ENCODE measurements at places on chromosomes 7 and 10.

- no peak for DNase-seq
Observed at GRCh38 chr7:38775506-38776175, 133.3 kb downstream of the VPS41 start.

GRCh38 chr7:139131-139530 lies 53.2 kb upstream of the FAM20C start:
- DNase-seq: no peak

DNA sequence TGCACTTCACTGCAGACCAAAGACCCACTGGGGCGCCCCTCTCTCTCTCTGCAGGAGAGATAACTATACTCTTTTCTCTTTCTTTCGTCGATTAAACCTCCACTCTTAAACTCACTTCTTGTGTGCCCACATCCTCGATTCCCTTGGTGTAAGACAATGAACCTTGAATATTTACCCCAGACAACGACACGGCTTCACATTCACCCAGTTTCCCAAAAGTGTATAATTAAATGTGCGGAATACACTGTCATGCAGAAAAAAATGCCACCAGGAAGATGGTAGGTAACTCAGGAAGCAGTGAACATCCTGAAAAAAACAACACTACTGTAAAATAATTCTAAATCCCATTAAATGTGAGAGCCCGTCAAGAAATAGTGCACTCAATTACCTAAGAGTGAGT lies 882.2 kb downstream of the TYW1 start:
- no peak for DNase-seq

DNA sequence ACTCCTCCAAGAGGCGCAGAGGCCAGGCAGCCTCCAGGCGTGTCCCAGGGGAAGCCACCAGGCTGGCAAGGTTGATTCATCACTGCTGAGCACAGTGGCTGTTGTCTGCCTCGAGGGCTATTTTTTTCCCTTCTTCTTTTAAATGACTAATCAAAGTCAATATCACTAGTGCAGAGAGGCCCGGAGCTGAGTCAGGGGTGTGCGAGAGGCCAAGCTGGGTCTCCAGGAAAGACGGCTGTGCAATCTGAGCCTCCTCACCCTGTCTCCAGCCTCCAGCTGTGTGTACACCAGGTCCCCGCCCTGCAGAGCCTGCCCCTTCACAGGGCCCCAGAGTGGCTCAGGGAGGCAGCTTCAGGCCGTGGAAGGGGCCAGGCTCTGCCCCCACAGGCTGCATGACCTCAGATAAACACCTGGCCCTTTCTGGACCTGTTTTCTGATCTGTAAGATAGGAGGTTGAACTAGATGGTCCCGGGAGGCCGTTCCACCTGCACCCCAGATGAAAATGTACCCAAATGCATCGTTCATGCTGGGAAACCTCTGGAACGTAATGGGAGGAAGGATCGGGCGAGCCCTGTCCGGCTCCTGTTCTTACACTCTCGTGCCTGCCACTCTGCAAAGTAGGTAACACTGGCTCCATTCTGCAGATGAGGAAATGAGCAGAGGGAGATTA lies 3.7 kb downstream of the STX1A start:
- DNase-seq: no peak

DNA sequence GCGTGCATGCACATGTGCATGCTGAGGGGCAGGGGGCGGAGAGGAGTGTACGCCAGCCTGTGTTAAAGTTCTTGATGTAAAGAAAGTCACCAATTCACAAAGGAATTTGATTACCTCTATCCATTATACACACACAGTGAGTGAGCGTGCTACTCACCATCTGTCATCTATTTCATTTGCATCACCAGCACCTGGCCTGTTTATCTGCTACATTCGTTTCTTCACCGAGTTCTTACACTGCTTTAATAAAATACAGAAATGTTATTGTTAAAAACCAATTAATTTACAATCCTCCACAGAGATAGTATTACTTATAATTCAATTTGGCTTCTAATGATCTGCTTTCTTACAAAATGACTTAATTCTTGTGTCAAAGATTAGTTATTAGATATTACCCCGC lies 32.6 kb downstream of the NEUROD6 start:
- DNase-seq: no peak

- DNase-seq: no peak
Observed at GRCh38 chr10:102545997-102546396, 42.2 kb downstream of the SUFU start.

- DNase-seq: no peak
Observed at GRCh38 chr10:75240329-75241076, 4.7 kb upstream of the COMTD1 start.

DNA sequence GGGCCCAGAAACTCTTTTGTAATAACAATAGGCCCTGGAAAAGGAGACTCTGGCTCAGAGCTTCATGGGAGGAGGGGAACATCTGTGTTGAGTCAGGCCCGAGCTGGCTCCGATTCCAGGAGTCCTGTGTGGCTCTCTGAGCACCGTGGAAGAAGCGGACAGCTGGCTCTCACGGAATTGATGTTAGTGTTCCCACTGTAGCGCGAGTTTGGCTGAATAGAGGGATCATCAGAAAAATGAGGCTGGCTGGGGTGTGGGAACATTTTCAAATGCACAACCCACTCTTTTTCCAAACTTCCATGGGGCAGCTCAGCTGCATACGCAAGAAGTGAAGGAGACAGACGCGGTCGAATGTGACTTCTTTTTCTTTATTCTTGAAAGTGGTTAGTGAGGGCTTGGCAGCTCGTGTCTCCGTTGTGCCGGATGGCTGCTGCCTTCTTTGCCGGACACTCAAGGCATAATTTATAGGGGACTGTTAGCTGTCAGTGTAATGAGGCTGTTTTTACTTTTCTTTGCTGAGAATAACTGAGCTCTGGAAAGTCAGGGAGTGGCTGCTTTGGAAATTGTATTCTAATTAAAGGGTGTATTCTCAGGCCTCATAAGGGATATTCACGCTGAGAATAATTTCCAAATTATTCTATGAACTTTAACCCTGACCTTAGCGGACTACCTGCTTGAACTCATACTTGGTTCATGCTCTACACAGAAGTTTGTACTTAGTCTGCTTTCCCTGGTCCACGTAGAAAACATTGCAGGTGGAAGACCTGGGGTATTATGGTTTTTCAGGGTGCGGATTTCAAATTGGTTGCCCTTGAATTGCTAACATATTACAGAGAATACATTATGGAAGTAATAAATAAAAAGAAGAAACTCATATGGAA lies 23.1 kb downstream of the MDFIC start:
- DNase-seq: no peak

DNA sequence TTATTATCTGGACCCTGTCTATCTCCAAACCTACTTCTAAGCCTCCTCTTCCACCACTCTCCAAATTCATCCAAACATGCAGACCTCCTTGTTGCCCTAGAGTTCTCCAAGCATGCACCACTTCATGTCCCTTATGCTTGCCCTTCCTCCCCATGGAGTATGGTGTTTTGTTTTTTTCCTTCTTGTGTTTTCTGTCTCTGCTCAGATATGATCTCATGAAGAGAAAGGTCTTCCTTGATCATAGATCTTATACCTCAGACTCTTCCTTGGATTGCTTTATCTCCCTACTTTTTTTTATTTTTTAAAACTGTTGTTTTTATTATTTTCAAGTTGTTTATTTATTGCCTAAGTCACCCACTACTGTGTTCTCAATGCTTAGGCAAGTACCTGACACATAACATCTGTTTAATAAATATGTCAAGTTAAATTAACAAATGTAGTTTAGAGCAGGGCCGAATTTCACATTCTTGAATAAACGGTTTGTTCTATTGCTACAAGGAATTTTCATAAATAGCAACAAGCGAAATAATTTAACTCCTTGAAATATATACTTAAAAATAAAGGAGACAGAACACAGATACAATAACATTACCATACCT lies 84.5 kb downstream of the HGF start:
- no peak for DNase-seq

DNA sequence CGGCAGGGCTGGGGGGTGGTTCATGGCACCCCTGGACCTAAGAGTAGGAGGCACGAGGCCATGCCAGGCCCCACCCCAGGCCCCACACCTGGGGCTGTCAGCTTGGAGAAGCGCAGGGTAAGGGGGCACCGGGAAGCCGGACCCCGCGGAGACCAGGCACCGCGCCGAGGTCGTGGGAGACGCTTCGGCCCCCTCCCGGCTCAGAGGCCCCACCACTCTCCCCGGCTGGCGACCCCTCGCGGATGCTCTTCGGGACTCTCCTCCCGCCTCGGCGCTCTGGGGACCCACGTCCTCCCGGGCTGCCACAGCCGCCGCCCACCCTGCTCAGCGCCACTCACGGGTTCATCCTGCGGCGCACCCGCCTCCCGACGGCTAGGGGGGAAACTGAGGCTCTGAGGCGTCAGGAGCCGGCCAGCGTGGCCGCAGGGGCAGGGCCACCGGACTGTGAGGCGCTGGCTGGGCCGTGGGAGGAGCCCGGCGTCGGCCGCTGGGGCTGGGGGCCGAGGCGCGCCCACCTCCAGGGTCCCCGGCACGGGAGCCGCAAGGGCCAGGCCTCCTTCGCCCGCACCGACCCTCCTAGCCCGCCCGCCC lies 25.9 kb downstream of the PDGFA start:
- DNase-seq: no peak

DNA sequence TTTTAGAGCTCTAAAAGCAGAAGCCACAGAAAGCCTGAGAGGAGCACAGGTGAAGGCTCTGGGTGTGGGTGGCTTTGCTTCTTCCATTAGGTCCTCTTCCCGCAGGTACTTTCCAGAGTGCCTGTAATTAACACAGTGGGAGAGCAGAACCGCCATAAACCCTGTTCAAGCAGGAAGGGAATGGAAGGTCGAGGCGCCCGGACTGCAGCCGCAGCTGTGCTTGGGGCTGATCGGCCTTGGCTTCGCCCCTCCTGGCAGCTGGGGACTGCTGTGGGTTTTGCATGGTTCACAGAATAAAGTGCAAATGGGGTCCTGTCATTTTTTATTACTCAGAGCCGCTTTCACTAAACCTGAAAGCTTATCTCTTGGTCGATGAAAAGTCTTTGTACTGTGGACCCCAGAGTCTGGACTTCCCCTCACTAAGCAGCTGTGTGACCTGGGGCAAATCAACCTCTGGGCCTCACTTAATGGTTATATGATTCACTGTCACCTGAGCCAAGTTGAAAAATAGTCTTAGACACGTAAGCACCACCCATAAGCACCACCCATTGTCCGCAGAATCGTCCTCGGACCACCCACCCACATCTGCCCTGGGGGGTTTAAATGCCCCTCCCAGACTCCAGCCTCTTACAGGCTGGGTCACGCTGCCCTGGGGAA lies 100.9 kb downstream of the XRCC2 start:
- no peak for DNase-seq

GRCh38 chr7:154871507-154871906 lies 131.4 kb downstream of the PAXIP1 start:
- no peak for DNase-seq

GRCh38 chr7:135685306-135686084 lies 23.2 kb downstream of the STMP1 start:
- DNase-seq: no peak

DNA sequence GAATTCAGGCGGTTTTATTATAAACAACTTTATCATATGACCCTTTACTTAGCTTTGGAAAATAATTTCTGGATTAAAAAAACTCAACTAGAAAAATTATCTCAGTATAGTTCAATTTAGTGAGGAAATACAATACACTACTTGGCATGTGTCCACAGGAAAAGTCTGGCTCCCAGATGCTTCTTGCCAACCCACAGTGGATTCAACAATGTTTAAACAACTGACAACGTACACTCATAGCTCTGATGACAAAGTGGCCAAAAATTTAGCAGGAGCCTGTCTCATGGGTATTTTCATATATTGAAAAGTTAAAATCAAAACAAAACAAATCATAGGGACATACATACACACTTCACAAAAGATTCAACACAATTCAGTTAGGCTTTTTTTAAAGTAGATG lies 158.8 kb downstream of the SKAP2 start:
- no peak for DNase-seq

DNA sequence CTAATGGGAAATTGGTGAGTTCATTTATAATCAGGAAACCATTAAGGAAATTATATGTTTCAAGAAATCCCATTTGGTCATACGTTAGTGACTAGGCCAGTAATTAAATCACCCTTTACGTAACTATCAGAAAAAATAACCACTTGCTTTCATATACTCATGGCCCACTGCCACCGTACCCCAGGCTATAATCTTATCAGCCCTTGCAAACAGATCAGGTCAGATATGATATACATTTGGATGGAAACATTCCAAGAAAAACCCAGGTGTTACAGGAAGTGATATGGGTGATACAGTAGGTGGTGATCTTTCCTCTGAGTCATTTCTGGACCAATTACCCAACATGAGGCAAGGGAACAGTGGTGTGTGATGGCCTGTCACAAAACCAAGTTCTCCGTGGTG lies 481.0 kb upstream of the SEMA3A start:
- DNase-seq: no peak

DNA sequence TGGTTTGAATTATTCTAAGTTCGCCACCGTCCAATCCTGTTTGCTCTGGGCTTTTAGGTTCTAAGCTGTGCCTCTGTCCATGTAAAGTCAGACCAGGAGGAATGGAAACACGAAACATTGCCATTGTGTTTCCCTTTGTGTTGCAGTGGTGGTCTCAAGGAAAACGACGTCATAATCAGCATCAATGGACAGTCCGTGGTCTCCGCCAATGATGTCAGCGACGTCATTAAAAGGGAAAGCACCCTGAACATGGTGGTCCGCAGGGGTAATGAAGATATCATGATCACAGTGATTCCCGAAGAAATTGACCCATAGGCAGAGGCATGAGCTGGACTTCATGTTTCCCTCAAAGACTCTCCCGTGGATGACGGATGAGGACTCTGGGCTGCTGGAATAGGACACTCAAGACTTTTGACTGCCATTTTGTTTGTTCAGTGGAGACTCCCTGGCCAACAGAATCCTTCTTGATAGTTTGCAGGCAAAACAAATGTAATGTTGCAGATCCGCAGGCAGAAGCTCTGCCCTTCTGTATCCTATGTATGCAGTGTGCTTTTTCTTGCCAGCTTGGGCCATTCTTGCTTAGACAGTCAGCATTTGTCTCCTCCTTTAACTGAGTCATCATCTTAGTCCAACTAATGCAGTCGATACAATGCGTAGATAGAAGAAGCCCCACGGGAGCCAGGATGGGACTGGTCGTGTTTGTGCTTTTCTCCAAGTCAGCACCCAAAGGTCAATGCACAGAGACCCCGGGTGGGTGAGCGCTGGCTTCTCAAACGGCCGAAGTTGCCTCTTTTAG lies 46.3 kb upstream of the DMBT1 start:
- no peak for DNase-seq

DNA sequence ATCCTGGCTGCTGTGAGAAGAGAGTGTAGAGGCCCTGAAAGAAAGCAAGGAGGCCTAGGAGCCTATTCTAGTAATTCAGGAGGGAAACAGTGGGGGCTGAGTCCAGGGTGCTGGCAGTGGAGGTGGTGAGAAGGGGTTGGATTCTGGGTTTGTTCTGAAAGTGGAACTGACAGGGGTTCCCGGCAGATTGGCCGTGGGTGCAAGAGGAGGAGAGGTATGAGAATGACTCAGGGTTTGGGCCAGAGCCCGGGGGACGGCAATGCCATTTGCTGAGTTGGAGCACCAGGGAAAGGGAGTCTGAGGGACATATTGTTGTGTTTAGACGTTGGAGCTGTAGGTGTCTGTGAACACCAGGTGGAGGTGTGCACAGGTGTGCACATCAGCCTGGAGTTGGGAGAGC lies 38.5 kb downstream of the NPTX2 start:
- no peak for DNase-seq
